ENCODE measurements at places on chromosomes 11 and 22. TPM values are rescaled to one million over a fixed set of nuclear protein-coding genes. Genes with fewer than 3 reads are reported as not detected.

GRCh38 chr11:110465231-110465630 is 35.5 kb downstream of the FDX1 start:
- no peak for DNase-seq

- DNase-seq: peak; percentile 60
Measured at GRCh38 chr22:42661985-42662831, 13.0 kb upstream of the CYB5R3 start.

- DNase-seq: no peak
Measured at GRCh38 chr22:23044570-23044969, 25.7 kb upstream of the GNAZ start.

DNA sequence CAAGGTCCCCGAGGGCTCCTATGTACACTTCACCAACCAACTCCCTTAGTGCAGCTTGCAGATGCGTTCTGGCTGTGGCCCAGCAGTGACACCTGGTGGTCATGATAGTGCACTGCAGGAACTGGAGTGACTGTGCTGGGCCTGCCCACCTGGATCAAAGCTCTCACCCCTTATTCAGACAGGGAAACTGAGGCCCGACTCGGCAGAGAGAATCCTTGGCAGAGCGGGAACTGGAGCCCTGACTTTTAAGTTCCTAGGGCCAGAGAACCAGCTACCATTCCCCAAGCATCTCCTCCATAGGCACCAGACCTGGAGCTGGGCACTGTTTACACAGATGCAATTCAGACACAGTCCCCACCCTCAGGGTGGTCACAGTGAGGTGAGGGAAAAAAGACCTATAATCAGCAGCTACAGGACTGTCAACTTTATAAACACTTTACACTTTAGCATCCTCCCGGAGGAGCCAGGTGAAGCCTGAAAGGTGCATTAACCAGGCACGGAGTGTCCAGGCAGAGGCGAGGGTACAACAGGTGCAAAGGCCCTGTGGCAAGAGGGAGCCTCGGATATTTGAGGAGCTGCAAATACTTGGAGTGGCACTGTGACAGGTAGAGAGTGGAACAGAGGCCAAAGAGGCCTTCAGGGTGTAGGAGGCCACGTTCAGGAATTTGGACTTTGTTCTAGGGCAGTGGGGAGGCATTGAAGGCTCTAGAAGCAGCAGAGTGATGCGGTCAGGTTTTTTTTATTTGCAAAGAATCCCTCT is 22.0 kb downstream of the RHBDD3 start:
- DNase-seq: peak; percentile 58

B4GALNT4 gene
- total RNA-seq: 0.84 TPM

DUSP8 gene
- total RNA-seq: 123 TPM

SAA2 gene
- total RNA-seq: not detected
